Activated T-helper 1 cell treated with anti-CD3 and anti-CD28 coated beads, Interleukin-12 subunit alpha, Interleukin-12 subunit beta, Interleukin-2, Interleukin-4 antibody, amounts not matched to agents 30 ng/mL and 10 ng/mL and 1 ng/mL, durations not matched to agents 14 hours and 24 hours and 36 hours (primary cell): ENCODE measurements at places on chromosomes 12 and 14.

- no peak overlapping the region for H3K27ac ChIP-seq
- H3K4me1 ChIP-seq = peaks cover 11% of the 10 kb centered on the region
- no peak overlapping the region for H3K4me3 ChIP-seq
- no peaks in the 10 kb centered on the region for H3K27me3 ChIP-seq
- H3K36me3 ChIP-seq = peaks cover 10% of the 10 kb centered on the region
These were observed 40.5 kb upstream of the ABCD2 start for GRCh38 chr12:39660101-39660500.

GRCh38 chr14:58646479-58646878 is 8.7 kb downstream of the DACT1 start:
- no peaks in the 10 kb centered on the region for H3K36me3 ChIP-seq
- H3K4me1 ChIP-seq = no peaks in the 10 kb centered on the region
- H3K4me3 ChIP-seq = no peak overlapping the region
- DNase-seq = no peak
- peaks cover 2% of the 10 kb centered on the region for H3K27me3 ChIP-seq

DNA sequence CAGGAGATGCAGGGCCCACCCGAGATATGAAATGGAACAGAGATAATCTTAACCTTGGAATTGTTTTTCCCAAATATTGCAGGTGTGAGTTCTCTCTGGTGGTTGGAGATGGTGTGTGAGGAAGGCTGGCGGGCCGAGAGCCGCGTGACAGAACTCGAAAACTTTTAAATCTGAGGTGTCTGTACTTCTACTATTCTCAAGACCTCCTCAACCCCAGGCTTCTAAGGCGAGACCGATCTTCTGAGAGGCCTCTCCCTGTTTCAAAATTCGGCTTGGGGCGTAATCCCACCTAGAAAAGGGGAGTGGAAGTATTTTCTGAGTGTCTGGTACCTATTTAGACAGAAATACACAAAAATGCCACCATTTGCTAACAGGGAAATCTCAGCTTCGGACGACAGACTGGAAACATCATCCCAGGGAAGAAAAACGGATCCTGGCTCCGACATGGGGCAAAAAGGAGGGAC is 611 bp downstream of the SARNP start:
- no peak for DNase-seq
- H3K36me3 ChIP-seq = peaks cover 31% of the 10 kb centered on the region
- H3K4me3 ChIP-seq = no peak overlapping the region
- H3K27ac ChIP-seq = no peak overlapping the region
- peaks cover 39% of the 10 kb centered on the region for H3K4me1 ChIP-seq
- no peaks in the 10 kb centered on the region for H3K27me3 ChIP-seq

DNA sequence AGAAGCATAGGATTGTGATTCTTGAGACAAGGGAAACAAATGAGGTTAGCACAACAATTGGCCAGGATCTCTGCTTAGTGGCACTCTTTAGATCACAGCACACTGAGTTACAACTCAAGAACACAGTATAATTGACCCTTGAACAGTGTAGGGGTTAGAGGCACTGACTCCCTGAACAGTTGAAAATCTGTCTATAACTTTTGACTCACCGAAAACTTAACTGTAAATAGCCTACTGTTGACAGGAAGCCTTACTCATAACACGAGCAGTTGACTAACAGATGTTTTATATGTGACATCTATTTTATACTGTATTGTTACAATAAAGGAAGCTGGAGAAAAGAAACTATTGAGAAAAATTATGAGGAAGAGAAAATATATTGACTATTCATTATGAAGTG is 296.1 kb downstream of the RERGL start:
- no peak for DNase-seq
- no peaks in the 10 kb centered on the region for H3K36me3 ChIP-seq
- H3K4me1 ChIP-seq = no peaks in the 10 kb centered on the region
- no peak overlapping the region for H3K4me3 ChIP-seq
- no peak overlapping the region for H3K27ac ChIP-seq
- no peaks in the 10 kb centered on the region for H3K27me3 ChIP-seq

GRCh38 chr14:74571441-74571841 is 40.6 kb downstream of the LTBP2 start:
- no peak overlapping the region for H3K27ac ChIP-seq
- H3K36me3 ChIP-seq = no peaks in the 10 kb centered on the region
- peaks cover 39% of the 10 kb centered on the region for H3K4me1 ChIP-seq
- no peak overlapping the region for H3K4me3 ChIP-seq
- DNase-seq = no peak

GRCh38 chr14:104702106-104702505 is 12.7 kb downstream of the INF2 start:
- H3K27ac ChIP-seq = no peak overlapping the region
- no peaks in the 10 kb centered on the region for H3K27me3 ChIP-seq
- no peak overlapping the region for H3K4me3 ChIP-seq
- DNase-seq = no peak

DNA sequence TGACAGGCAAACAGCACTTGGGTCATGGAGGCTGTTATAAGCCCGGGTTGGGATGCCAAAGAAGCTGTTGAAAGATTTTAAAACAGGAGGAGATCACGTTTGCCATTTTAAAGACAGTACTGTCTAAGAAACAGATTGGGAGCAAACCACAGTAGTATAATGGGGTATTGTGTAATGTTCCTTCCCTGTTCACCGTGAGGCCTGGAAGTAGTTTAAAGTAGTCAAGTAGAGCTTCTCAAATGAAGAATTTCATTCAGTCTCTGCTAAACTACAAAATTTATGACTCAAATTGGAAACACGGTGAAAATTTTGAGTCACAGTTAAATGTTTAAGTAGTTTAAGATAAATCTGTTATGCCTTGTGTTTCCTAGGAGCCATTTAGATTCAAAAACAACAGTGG is 35.8 kb downstream of the ATP2A2 start:
- H3K27ac ChIP-seq = peak overlapping the region; percentile 14
- DNase-seq = no peak
- peaks cover 26% of the 10 kb centered on the region for H3K36me3 ChIP-seq
- no peaks in the 10 kb centered on the region for H3K27me3 ChIP-seq

GRCh38 chr12:97568336-97569180 is 106.0 kb downstream of the RMST start:
- no peaks in the 10 kb centered on the region for H3K4me1 ChIP-seq
- no peak for DNase-seq
- no peak overlapping the region for H3K27ac ChIP-seq
- no peak overlapping the region for H3K4me3 ChIP-seq
- no peaks in the 10 kb centered on the region for H3K36me3 ChIP-seq

GRCh38 chr14:97380539-97380941 is 583.4 kb downstream of the VRK1 start:
- peak; percentile 22 for DNase-seq
- H3K36me3 ChIP-seq = peaks cover 2% of the 10 kb centered on the region
- H3K27ac ChIP-seq = peak overlapping the region; percentile 14

- no peaks in the 10 kb centered on the region for H3K36me3 ChIP-seq
- H3K27me3 ChIP-seq = no peaks in the 10 kb centered on the region
- no peaks in the 10 kb centered on the region for H3K4me1 ChIP-seq
- no peak overlapping the region for H3K4me3 ChIP-seq
- DNase-seq = no peak
These were observed 122.6 kb downstream of the RAD51B start for GRCh38 chr14:67942080-67942710.

DNA sequence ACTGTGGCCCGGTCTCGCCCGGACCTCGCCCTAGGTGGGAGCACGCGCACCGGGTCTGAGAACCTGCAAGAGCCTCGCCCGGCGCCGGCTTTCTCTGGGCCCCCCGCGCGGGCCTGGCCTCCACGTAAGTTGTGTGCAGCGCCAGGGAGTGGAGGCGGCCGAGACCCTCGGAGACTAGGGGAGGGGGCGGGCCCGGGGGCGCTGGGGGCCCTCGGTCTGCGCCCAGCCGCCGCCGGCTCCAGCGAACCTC is 183 bp upstream of the PRMT8 start:
- no peaks in the 10 kb centered on the region for H3K36me3 ChIP-seq
- no peaks in the 10 kb centered on the region for H3K4me1 ChIP-seq
- DNase-seq = no peak
- H3K27ac ChIP-seq = no peak overlapping the region

- H3K4me1 ChIP-seq = peaks cover 8% of the 10 kb centered on the region
- H3K27ac ChIP-seq = no peak overlapping the region
- H3K4me3 ChIP-seq = no peak overlapping the region
- DNase-seq = no peak
These were observed 33.8 kb upstream of the COL2A1 start for GRCh38 chr12:48038085-48038484.

DNA sequence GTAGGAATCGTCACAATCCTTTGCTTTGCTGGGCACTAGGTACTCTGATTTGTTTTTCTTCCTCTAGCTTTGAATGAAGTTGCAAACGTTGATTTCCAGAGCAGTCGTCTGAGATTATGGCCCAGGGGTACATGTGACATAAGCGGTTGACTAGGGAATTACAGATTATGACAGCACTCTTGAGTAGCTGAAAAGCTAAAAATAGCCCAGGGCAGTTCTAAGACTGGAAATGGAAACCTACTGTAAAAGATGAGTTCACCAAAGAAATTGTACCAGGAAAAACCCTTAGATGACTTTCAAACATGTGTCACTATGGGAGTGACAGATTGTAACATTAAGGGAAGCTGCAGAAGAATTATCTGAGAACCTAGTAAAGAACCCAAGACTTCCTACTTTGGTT is 108.5 kb downstream of the ANO6 start:
- no peaks in the 10 kb centered on the region for H3K27me3 ChIP-seq
- no peak for DNase-seq
- peaks cover 11% of the 10 kb centered on the region for H3K36me3 ChIP-seq
- H3K4me1 ChIP-seq = peaks cover 11% of the 10 kb centered on the region

DNA sequence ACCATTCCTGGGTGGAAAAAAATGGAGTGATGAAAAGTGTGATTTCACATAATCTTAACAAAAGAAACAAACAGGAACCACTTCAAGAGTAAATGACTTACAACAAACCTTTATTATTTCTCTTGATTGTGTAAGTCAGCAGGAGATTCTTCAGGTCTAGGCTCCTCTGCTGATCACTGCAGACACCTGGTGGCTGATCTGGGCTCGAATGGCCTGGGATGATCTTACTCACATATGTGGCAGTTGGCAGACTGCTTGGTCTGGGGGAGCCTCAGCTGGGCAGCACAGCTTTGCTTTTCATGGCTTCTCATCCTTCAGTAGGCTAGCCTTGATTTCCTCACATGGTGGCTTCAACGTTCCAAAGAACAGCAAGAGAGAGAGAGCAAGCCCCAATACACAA is 215.4 kb upstream of the PRICKLE1 start:
- H3K4me1 ChIP-seq = no peaks in the 10 kb centered on the region
- no peaks in the 10 kb centered on the region for H3K36me3 ChIP-seq
- H3K27me3 ChIP-seq = no peaks in the 10 kb centered on the region
- H3K27ac ChIP-seq = no peak overlapping the region

DNA sequence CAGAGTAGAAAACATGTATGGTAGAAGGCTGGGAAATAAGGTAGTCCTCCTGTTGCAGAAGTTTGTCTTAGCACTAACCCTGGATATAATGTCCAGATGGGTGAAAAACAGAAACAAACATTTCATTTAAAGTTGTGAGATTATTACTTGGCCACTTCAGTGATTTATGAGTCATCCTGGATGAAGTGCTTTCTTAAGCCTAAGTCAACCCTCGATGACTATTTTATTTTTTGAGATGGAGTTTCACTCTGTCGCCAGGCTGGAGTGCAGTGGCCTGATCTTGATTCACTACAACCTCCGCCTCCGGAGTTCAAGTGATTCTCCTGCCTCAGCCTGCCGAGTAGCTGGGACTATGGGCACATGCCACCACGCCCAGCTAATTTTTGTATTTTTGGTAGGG is 10.2 kb downstream of the DLST start:
- H3K4me1 ChIP-seq = peaks cover 6% of the 10 kb centered on the region
- H3K27ac ChIP-seq = no peak overlapping the region
- no peaks in the 10 kb centered on the region for H3K27me3 ChIP-seq
- peaks cover 46% of the 10 kb centered on the region for H3K36me3 ChIP-seq
- DNase-seq = no peak
- no peak overlapping the region for H3K4me3 ChIP-seq

DNA sequence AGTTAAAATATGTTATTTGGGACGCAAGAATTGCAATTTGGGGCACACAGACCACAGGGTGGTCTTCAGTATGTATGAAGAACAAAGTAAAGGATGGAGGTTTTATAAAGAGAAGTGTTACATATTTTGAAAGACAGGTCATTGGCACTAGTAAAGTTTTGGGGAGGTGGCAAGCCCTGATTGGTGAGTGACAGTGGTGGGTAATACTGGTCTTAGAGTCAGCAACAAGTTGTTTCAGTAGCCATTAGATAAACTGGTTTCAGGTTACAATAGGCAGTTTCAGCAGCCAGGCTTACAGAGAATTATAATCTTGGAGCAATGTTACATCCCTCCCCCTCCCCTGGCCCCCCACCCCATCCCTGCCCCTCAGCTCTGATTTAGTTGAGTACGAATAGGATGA is 17.5 kb downstream of the MARK3 start:
- H3K4me1 ChIP-seq = peaks cover 40% of the 10 kb centered on the region
- no peak for DNase-seq
- no peak overlapping the region for H3K27ac ChIP-seq
- H3K4me3 ChIP-seq = no peak overlapping the region

- H3K36me3 ChIP-seq = no peaks in the 10 kb centered on the region
- peaks cover 2% of the 10 kb centered on the region for H3K27me3 ChIP-seq
- peaks cover 50% of the 10 kb centered on the region for H3K4me1 ChIP-seq
- H3K27ac ChIP-seq = peak overlapping the region; percentile 10
These were observed 116.2 kb downstream of the EGLN3 start for GRCh38 chr14:33834466-33835260.

DNA sequence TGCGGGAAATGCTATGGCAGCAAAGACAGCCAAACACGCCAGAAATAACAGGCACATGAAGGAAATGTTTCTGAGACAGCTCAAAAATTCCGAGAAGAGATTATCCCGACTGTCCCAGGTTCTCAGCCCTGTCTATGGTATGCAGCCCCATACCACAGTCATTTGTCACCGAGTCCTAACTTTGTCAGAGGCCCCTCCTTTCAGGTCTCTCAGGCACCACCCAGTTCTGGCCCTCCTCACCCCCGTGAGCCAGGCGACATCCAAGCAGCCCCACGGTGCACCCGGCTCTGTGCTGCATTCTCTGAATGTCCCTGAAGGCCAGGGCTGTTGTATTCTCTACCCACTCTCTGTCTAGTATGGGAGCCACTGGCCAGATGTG is 24.0 kb downstream of the SSH1 start:
- peak overlapping the region; percentile 31 for H3K27ac ChIP-seq
- H3K27me3 ChIP-seq = peaks cover 1% of the 10 kb centered on the region
- H3K4me3 ChIP-seq = no peak overlapping the region
- peaks cover 37% of the 10 kb centered on the region for H3K36me3 ChIP-seq
- no peak for DNase-seq

GRCh38 chr14:95045836-95046430 is 111.4 kb downstream of the DICER1 start:
- peaks cover 8% of the 10 kb centered on the region for H3K27me3 ChIP-seq
- H3K4me1 ChIP-seq = no peaks in the 10 kb centered on the region
- no peak overlapping the region for H3K27ac ChIP-seq
- no peaks in the 10 kb centered on the region for H3K36me3 ChIP-seq

DNA sequence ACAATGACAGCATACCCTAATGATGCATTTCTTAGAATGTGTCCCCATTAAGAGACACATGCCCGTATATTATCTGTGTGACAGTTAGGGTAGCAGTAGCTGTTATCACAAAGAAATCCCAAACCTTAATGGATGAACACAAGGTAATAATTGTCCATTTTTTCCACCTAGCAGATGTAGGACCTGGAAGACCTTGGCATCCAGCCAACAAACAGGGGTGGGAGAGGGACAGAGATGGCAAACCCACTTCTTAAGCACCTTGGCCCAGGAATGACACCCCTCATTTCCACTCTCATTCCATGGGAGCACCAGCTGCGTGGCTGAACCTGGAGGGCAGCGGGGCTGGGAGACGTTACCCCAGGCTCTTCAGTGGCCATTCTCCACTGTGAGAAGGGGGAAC is 679.0 kb downstream of the AACS start:
- H3K4me1 ChIP-seq = no peaks in the 10 kb centered on the region
- H3K27ac ChIP-seq = no peak overlapping the region
- no peak for DNase-seq
- H3K27me3 ChIP-seq = no peaks in the 10 kb centered on the region
